Activated CD8-positive, alpha-beta memory T cell treated with anti-CD3 and anti-CD28 coated beads, Interleukin-2, amount 50 U/mL, for 4 hours (primary cell): ENCODE measurements at places on chromosomes 6 and 20.

DNA sequence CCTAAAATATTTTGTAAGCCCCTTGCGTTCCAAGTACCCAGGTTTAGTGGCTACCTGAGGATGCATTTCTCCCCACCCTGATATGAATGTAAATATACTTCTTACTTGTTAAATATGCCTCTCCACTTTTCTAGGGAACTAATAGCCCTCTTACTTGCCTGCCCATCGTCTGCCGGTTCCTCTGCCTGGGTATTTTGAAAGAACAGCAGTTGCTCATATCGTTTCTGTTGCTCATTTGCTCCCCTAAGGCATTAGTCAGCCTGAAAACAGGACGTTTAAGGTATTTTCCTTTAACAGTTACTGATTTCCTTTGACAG is 141.3 kb upstream of the CARMIL1 start:
- DNase-seq = peak; percentile 38

DNA sequence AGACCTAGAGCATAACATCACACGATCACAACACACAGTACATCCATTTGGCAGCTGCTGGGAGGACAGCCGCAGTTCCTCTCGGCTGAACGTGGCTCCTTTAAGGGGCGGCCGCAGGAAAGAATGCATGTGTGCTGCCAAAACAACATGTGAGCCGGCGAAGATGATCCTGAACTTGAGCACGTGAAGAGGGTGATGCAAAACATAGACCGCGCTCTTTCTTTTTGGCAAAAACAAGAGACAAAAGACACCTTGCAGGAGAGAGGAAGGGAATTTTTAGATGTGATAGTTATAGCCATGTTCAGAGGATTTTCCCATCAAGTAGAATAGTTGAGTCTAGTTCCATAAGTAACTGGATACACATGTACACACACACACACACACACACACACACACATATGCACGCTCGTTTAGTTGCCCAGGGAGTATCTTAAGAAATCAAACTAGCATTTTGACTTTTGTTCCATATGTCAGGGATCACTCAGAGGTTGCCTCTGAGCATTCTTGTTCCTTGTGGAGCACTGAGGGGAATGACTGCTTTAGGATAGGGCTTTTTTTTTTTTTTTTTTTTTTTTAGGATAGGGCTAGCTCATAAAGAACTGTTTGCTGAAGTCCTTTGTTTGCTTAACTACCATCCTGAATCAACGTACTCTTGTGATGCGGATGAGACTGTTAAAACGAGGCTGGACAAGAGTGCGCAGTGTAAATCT is 21.7 kb upstream of the RANBP9 start:
- DNase-seq = no peak

GRCh38 chr6:164882236-164882635 is 427.2 kb downstream of the C6orf118 start:
- no peak for DNase-seq

GRCh38 chr6:169083508-169083874 is 170.2 kb downstream of the THBS2 start:
- no peak for DNase-seq

DNA sequence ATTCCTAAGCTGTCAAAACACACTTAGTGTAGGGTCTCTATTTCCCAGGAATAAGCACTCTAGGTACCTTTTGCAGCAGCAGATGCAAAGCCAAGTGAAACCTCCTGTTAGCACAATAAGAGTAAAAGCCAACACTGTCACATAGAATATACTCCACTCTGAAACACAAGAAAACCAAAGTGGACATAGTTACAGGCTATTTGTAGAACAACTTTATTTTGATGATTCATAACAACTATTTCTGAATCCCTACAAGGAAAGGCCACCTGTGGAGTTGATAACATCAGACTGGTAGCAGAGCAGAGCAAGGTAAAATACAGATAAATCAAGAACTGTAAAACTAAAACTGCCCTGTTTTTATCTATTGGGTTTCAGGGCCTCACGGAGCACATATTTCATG is 59.7 kb downstream of the ALDH5A1 start:
- DNase-seq = no peak

DNA sequence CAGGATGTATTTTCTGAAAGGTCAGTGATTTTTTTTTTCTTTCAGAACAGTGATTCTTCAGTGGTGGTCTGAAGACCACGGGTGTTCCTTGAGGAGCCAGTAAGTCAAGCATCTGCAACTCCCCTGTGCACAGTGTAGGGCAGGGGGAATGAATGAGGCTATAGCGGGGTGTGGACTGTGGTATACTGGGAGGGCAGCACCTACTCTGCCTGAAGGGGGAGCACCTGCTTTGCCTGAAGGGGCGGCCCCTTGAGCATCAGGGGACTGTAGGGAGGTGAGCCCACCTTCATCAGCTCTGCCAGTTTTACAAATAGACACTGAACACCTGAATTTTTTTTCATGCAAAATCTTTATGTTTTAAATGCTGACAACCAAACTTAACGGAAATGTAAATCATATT is 77.5 kb upstream of the RIPOR2 start:
- DNase-seq = no peak

DNA sequence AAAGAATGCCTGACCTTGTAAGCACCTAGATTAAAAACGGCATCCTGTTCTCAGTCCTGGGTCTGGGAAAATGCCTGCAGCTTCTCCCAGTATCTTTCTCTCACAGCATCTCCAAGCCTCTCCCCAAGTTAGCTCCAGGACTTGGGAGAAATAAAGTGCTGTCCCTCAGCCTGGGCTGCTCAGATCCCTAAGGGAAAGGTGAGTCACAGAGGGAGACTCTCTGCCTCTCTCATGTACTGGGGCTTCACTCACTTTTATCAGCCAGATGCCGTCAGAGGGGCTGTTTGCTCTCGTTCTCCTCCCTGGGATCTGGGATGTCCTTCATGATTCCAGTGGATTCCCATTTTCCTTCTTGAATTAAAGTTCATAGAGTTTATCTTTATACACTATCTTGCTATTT is 293.6 kb downstream of the COL12A1 start:
- DNase-seq = no peak

DNA sequence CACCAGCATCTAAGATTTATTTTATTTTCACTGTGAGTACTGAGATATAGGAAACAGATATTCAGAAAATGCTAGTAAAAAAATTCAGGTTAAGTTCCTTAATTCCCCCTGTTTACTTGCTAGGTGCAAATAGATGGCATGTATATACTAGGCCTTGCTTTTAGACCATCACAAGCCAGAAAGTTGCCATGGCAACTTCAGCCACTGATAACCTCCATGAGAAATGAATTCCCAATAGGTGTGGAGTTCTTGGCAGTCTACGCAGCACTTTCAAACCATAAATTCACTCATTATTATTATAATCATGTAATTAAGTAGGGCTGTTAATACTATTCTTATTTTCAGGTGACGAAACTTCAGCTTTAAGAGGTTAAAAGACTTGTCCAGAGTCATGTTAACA is 251.6 kb upstream of the TFAP2D start:
- DNase-seq = no peak

DNA sequence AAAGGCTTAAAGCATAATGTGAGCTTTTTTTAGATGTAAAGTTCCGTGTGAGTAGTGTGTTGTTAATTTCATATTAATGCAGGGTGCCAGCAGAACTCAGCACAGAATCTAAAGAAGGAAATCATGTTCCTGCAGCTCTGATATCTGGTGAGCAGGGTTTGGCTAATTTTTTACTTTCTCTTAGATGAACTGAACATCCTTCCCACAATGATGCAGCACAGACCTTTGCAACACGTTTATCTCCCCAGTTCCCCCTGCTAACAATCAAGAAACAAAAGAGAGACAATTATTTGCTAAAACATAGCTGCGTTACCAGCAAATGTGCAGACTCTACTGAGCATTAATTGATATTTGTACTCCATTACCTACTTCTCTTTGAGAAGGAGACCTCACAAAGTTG is 39.1 kb upstream of the ATXN1 start:
- no peak for DNase-seq

DNA sequence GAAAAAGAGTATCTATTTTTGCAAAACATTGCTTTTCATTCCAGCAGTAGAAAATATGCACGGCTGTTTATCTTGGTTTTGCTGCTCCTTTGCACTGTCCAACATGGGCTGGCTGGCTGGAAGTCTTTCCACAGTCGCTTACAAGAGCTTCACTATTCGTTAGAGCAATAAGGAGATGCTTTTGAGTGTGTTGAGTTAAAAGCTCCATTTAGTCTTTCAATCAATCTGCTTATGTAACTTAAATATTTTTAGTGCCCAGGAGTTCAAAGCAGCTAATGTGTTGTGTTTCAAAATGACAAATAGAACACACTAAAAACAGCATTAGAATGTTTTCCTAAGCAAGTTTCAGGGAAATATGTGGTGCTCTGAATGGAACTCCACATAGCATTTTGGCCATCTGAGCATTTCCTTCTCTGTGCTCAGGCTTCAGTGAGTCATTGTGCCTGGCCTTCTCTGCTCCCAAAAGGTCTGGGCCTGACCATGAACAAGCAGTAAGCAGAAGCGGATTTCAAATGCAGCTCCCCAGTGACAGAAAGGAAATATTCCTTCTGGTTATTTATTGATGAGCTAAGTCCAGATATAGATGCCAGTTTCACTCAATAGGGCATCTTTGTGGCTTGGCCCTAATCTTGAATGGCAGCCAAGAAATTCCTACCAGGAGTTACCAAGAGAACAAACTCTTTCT is 580.3 kb downstream of the TENT5A start:
- DNase-seq = no peak

DNA sequence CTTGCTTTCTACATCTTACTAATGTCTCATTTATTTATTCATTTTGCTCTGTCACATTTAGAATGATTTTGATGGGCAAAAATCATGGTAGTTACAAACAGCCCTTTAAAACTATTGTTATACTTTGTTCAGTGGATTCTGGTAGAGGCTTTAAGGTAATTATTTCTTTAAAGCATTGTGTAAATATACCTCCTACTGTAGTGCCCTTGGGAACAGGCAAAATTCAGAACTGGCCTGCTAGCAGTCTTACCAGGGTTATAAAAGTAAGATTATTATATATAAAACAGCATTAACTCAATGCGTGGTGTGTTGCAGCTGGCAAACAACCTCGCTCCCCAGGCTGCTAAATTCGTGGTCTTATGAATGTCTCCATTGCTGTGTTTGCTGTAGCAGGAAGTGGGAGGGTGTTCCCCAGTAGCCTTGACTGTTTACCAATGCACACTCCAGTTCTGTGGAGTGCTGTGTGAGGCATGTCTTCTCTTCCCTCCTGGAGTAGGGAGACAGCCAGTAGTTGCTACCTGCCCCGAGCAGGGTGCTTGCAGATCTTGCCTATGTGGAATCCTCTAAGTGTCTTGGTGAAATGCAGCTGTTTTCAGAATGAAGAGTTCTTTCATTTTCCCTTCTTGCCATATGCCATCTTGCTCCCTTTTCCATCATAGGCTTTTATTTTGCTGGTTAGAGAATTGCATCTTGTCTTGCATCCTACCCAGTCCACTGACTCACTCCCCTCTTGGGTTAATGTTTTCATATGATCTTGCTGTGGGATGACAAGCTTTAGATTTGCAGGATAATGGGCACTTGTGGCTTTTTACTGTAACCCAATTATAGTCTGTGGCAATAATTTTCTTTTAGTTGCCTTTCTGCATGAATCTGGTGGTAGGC is 45.3 kb downstream of the IGF2R start:
- DNase-seq = no peak

DNA sequence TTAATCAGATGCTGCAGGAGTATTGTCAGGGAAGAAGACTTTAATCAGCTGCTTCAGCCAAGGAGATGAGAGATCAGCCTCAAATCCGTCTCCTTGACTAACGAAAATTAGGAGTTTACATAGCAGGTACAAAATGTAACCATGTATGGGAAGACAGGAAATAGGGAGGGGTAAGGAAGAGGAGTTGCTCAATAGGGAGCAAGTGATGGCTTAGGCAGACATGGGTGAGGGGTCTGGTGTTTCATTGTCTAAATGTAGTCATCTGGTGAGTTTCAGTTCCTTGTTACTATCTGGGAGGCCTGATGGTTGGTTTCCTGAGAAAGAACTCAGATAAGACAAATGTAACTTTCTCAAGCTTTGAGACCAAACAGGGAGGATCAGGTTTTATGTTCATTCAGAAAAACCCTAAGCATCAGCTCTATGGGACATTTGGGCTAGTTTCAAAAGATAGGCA is 217.3 kb upstream of the SULF2 start:
- no peak for DNase-seq

GRCh38 chr6:15247500-15248450 is 1.9 kb downstream of the JARID2 start:
- no peak for DNase-seq

DNA sequence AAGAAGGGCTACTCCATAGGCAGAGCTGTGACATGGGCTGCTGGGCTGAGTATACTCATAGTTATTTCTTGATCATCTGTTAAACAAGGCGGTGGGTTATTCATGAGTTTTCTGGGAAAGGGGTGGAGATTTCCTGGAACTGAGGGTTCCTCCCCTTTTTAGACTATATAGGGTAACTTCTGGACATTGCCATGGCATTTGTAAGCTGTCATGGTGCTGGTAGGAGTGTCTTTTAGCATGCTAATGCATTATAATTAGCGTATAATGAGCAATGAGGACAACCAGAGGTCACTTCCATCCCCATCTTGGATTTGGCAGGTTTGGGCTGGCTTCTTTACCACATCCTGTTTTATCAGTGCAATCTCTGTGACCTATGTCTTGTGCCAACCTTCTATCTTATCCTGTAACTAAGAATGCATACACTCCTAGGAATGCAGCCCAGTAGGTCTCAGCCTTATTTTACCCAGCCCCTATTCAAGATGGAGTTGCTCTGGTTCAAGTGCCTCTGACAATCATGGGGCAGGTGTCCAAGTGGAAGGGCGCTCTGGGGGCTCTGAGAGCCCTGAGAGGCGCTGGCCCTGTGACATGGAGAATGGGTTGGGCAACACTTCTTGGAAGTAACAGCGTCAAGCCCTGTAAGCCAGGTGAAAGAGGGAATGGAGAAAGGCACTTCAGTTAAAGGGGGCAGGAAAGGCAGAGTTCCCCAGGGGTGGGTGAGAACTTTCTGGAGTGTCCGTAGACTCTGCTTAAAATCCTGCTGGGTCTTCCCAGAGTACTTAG is 354.2 kb upstream of the SULF2 start:
- DNase-seq = no peak

- no peak for DNase-seq
These were observed 145.6 kb upstream of the ESR1 start for GRCh38 chr6:151661928-151662327.

- no peak for DNase-seq
These were observed 100.1 kb downstream of the FARS2 start for GRCh38 chr6:5361396-5361795.

- DNase-seq = peak; percentile 33
These were observed 15.4 kb upstream of the IP6K3 start for GRCh38 chr6:33761922-33762629.
